ENCODE measurements at places on chromosomes 7 and 10.
A peak's percentile ranks its signal among the peaks of the same experiment; 100 is the strongest.

- DNase-seq = no peak
These were observed 16.0 kb upstream of the RHOBTB1 start for GRCh38 chr10:60960031-60960430.

- DNase-seq = no peak
These were observed 288.9 kb downstream of the KCNMA1 start for GRCh38 chr10:77348751-77349150.

DNA sequence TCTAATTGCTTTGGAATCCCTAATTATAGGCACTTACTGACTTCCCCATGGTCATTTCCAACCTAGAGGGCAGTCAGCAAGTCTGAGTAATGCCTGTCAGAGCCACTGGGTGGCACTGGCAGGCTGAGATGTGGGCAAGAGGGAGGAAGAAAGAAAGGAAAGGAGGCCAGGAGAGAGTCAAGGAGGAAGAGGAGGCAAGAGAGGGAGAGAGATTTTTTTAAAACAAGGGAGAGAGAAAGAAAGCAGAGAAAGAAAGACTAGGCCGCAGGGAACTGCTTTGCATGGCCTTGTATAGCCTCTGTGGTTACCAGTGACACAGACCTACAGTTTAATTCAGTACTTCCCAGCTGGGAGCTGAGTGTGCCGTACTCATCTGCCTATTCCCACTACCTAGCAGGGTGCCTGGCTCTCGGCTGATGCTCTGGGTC is 210.4 kb upstream of the ADO start:
- peak; percentile 60 for DNase-seq

DNA sequence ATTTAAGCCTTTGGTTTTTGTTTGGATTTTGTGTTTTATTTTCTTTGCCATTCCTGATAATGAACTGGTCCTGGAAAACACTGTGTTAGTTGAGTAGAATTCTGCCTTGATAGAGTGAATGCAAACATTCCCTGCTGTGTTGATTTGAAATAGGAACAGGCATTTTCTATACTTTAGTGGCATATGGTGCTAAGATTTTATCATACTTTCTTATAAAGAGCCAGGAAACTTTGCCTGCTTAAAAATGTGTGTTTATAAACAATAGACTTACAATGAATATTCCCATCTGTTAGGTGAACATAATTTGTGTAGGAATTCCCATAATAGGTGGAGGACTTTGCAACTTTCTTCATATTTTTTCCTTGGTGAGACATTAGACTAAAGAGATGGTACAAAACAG is 333.3 kb downstream of the SDK1 start:
- no peak for DNase-seq

- DNase-seq = no peak
These were observed 15.9 kb downstream of the ADAM12 start for GRCh38 chr10:126372396-126372795.

- DNase-seq = no peak
These were observed 14.8 kb downstream of the WDR86 start for GRCh38 chr7:151395036-151395367.

DNA sequence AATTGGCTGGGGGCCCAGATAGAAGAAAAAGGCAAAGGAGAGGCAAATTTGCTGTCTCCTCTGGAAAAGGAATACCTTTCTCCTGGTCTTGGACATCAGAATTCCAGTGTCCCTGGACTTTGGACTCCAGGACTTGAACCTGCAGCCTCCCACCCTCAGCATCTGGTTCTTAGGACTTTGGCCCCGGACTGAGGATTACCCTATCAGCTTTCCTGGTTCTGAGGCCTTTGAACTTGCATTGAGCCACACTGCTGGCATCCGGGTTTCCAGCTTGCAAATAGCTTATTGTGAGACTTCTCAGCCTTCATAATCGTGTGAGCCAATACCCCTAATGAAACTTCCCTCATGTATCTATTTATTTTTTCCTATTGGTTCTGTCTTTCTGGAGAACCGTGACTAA is 68.3 kb downstream of the DNAH11 start:
- peak; percentile 10 for DNase-seq

DNA sequence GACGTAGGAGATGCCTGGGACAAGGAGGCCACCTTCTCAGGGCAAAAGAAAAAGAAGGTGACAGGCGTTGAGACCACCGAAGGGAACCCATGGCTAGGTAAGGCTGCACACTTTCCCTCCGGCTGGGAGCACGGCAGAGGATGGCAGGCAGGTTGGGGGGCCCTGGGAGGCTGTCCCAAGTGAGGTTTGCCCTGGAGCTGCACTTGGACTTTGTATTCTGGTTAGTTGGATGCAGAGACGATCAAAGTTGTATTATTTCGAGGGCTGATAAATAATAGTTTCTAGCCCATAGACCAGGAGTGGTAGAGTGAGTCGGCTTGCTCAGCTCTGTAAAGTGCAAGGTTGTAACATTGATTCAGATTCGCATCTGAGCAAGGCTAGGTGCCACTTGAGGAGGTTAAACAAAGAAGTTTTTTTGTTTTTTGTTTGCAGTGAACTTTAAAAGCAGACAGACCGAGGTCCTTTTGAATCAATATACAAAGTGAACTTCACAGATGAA is 608 bp downstream of the ENTPD7 start:
- no peak for DNase-seq

GRCh38 chr10:13969792-13970140 is 361.0 kb downstream of the FRMD4A start:
- no peak for DNase-seq
